ENCODE measurements at places on chromosomes 7 and 10.

GRCh38 chr10:92218569-92218968 lies 72.3 kb downstream of the CPEB3 start:
- DNase-seq, result no peak

GRCh38 chr7:156560075-156560474 lies 80.5 kb upstream of the RNF32 start:
- no peak for DNase-seq

- DNase-seq, result no peak
Observed at GRCh38 chr10:114485696-114486400, 81.5 kb upstream of the AFAP1L2 start.

GRCh38 chr7:90773269-90773668 lies 177.1 kb downstream of the CDK14 start:
- DNase-seq, result no peak

GRCh38 chr7:51060536-51060935 lies 256.1 kb downstream of the COBL start:
- DNase-seq, result no peak

DNA sequence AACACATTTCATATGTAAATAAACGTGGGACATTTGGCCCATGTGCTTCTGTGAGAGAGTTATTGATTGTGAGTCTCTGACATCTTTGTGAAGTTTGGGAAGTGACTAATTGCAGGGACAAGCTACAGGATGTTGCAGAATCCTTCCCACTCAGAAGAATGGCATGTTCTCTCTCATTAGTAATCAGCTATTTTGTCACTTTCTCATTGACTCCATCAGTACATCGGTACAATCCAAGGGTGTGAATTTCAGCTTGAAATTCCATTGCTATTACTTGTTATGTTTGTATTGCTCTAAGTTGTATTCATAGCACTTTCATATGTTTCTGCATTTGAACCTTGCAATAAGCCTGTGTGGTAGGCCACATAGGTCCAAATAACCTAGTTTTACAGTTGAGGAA lies 100.0 kb upstream of the KCNMA1 start:
- DNase-seq, result no peak

GRCh38 chr7:37245590-37245989 lies 203.1 kb downstream of the ELMO1 start:
- DNase-seq, result no peak

DNA sequence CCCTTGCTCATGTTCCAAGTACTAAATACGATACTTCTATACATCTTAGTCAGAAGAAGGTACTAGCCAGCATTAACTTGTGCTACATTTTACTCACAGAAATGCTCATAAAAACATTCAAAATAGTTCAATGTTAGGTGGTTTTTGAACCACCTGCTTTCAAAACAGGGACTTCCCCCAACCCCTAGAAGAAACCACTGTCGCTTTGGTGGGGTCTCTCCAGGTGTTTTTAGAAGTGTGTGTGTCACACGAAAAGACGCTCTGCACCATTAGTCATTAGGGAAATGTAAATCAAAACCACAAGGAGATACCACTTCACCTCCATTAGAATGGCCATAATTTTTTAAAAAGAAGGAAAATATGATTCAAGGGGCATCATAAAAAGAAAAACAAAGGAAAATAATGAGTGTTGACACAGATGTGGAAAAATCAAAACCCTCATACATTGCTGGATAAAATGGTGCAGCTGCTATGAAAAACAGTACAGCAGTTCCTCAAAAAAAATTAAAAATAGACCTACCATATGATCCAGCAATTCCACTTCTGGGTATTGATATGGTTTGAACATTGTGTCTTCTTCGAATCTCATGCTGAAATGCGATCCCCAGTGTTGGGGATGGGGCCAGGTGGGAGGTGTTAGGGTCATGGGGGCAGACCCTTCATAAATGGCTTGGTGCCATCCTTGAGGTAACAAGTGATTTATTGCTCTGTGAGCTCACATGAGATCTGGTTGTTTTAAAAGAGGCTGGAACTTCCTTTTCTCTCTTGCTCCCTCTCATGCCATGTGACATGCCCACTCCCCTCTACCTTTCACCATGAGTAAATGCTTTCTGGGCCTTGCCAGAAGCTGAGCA lies 74.2 kb downstream of the MALSU1 start:
- no peak for DNase-seq

- no peak for DNase-seq
Observed at GRCh38 chr7:14196555-14196954, 207.1 kb upstream of the ETV1 start.

- DNase-seq, result no peak
Observed at GRCh38 chr7:39838326-39838725, 111.7 kb upstream of the CDK13 start.
